ENCODE measurements at places on chromosomes 3 and 15.

- DNase-seq, result no peak
Measured at GRCh38 chr3:167066977-167067786, 312.9 kb downstream of the ZBBX start.

GRCh38 chr3:47803480-47804025 lies 615 bp downstream of the DHX30 start:
- DNase-seq, result no peak

DNA sequence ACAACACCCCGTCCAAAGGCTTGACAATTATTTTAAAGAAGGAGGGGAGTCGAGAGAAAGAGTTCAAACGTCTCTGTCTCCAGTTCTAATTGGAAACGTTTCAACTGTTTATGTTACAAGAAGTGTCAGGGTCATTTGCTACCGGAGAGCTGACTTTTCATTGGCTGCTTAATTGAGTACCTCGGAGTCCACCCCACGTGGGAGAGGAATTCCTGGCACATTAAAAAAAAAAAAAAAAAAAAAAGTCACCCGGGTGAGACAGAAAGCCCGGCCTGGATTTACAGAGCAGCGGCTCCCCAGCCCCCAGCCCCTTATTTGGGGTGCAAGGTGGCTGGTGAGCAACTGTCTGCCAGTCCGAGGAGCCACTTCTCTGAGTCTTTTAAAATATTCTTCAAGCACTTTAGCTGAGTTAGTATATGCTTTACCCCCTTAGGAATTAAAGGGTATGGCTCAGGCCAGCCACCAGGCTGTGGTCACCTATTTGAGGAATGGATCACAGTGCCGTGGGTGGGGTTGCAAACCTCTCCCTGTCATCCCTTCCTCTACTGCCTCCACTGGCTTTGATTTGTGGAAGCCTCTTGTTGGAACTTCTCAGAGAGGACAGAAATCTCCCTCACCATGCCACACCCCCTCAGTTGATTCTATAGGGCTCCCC lies 3.9 kb upstream of the TLE3 start:
- no peak for DNase-seq

DNA sequence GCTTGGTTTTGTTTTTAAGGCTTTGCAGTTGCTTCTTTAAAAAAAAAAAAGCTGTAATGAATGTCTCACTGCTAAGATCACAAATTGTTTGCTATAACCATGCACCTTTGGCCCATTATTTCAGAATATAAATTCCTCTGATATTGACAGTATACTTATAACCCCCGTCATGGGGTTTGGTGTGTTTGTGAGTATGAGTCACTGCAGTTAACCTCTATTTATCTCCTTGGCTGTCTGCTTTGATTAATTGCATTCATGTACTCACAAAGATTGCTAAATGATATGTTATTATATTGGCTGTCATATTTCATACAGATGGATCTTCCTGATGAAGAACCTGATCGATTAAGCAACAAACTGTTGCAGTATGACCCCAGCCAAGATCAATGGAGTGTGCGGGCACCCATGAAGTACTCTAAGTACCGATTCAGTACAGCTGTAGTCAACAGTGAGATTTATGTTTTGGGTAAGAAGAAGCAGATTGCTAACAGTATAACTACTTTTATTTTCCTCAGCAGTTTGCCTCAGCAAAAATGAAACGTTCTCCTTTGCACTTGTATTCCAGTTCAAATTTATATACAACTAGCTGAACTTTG lies 14.9 kb downstream of the KBTBD12 start:
- DNase-seq, result no peak

- DNase-seq, result no peak
Measured at GRCh38 chr3:158909870-158910269, 108.0 kb downstream of the MFSD1 start.

DNA sequence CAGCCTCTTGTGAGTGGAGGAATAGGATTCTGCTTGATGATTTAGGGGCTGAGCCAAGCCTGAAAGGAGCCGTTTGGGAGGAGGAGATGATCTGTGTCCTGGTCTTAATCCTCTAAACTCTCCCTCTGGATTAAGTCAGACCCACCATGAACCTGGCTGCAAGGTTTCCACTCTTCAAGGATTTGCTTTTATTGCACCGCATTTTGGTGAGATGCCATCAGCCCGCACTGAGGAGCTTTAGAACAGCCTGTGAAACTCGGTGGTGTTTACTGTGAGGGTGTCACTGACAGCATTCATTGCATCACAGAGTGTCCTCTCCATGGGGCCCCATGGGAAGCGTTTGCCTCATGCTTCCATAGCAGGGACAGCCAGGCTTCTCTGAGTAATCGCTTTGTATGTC lies 59.2 kb downstream of the EPHB1 start:
- no peak for DNase-seq

DNA sequence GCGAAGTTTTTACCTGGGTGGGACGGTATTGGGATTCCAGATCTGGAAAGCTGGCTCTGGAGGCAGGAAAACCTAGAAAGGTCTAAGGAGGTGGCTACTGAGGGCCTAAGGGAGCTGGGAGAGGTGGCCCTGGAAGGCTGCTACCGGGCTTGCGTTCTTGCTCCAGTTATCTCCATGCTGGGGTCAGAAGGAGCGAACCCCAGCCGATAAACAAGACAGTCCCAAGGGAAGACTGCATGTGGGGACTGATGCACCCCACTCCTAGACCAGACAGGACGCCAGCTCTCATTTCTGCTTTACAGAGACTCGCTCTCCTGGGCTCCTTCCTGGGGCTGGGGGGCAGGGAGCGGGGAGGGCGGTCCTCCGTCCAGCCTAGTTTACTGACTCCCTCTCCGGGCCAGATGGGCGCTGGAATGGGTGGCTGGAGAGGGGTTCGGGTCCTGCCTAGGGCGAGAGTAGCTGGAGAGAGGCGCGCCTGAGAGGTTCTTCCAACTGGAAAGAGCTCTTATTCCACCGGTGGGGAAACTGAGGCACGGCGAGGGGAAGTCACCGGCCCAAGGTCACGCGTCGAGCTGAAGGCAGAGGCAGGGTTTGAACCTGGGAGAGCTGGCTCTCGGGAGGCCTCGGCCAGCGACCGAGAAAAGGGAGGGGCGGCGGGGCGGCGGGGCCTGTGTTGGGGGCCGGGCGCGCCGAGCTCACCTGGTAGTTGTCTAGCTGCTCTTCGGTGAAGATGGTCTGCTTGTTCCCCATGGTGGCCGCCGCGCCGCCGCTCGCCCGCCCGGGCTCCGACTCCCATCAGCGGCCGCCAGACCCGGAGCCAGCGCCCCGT lies 565 bp downstream of the CIB2 start:
- no peak for DNase-seq

- DNase-seq, result no peak
Measured at GRCh38 chr3:46907271-46907670, 29.8 kb downstream of the PTH1R start.

DNA sequence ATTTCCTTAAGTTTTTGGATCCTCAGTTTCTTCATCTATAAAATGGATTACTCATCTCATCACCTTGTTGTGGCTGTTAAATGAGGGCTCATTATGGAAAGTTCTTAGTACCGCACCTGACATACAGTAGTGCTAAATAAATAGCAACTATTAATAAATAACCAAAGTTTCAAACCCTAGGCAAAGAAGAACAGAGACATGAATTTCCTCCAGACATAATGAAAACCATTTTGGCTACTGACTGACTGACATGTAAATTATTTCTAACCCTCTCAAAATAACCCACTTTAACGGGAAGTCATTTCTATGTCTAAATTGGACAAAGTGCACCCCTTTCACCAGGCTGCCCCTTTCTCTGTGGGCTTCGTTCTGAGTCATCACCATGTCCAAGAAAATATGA lies 17.4 kb upstream of the KLHL6 start:
- DNase-seq, result no peak

- peak; percentile 72 for DNase-seq
Measured at GRCh38 chr3:187368251-187369088, at the start of gene RTP4. RTP4 (plus strand) TSS chr3:187368385; CDS start chr3:187368442, 57 bp downstream.

DNA sequence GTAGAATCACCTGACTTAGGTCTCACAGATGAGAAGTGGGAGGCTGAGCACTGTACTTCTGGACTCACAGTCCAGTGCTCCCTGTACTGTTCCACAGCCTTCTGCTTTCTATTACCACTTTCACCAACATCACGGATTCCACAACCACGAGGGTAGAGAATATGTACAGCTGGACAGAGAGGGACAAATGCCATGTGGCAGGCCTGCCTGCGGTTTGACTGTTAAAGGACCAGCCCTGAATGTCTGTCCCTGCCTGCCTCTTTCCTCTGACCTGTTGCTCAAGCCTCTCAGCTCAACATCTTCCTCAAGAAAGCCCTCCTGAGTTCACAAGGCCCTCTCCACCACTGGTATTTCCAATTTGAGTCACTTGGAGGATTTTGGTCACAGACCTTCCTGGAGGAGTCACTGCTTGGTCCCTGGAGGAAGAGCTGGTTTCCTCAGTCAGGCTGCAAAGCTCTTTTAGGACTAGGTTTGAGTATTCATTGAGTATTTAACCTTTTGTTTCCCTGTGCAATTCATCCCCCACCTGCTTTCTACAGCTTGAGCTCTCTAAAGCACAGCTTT lies 49.1 kb downstream of the RAB11A start:
- no peak for DNase-seq

GRCh38 chr3:59872128-59872527 lies 822.3 kb upstream of the CFAP20DC start:
- DNase-seq, result no peak

DNA sequence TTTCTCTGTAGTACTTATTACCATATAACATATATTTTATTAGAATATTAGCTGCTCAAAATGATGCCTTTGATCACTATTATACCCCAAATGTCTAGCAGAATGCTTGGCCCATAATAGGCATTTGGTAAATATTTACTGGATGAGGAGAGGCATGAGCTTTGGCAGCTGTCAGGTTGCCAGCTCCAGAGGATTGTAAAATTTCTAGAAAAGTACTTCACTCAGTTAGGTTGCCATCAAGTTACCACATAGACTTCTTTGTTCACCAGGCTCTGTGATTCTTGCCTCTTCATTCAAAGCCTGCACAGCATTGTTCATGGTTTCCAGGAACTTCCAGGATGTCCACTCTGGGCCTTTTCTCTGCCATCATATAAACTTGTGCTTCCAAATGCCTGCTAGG lies 582.8 kb downstream of the PDCD6IP start:
- DNase-seq, result no peak
